ENCODE measurements at places on chromosomes 16 and 17. TPM values are rescaled to one million over a fixed set of nuclear protein-coding genes. Genes with fewer than 3 reads are reported as not detected.

CTDNEP1 gene
- 66.3 TPM for total RNA-seq

RIPOR1 gene
- 25.6 TPM for total RNA-seq

ZSCAN10 gene
- not detected for total RNA-seq

DNAAF8 gene
- total RNA-seq: 0.97 TPM

TEX19 gene
- not detected for total RNA-seq

PRR15L gene
- total RNA-seq: not detected

ARL5C gene
- not detected for total RNA-seq

ZFP3 gene
- total RNA-seq: 0.81 TPM

FBXL16 gene
- total RNA-seq: 2.9 TPM

CCL17 gene
- total RNA-seq: not detected

DRG2 gene
- total RNA-seq: 36.9 TPM

HOXB5 gene
- not detected for total RNA-seq

KRTAP1-5 gene
- total RNA-seq: not detected

PPP1R1B gene
- total RNA-seq: 3.4 TPM

NUTF2 gene
- total RNA-seq: 177 TPM

GSG1L gene
- total RNA-seq: not detected

FTSJ3 gene
- 39.5 TPM for total RNA-seq

TMEM98 gene
- total RNA-seq: 92.2 TPM

TLE7 gene
- total RNA-seq: not detected

C17orf78 gene
- total RNA-seq: not detected

SPHK1 gene
- 52.3 TPM for total RNA-seq

TEKT1 gene
- not detected for total RNA-seq

SMIM36 gene
- total RNA-seq: not detected

KCNJ18 gene
- not detected for total RNA-seq

TP53TG3C gene
- total RNA-seq: not detected

HEATR9 gene
- total RNA-seq: not detected

TEX14 gene
- total RNA-seq: not detected

APOBR gene
- total RNA-seq: not detected

MARVELD3 gene
- not detected for total RNA-seq
